ENCODE measurements at places on chromosomes 1 and 21.

DNA sequence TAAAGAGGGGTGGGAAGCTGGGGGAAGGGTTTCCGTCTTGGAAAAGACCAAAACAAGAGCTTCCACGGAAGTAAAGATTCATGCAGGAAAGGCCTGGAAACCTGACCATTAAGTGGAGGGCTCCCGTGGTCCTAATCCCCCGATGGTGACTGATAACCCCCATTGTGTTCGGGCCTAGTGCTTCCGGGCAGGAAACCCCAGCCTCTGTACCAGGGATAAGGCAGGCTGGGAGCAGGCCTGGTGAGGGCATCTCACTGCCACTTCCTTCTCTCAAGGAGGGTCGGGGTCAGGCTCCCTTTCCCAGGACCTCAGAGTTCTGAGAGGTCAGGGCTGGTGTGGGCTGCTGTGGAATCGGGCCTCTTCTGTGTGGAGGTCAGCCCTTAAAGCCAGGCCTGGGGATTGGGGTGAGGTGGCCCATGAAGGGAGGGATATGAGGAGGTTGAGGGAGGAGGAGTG, 136.9 kb downstream of the CDC7 start:
- DNase-seq: no peak

GRCh38 chr1:113185463-113186104, 112.6 kb downstream of the LRIG2 start:
- DNase-seq: no peak

DNA sequence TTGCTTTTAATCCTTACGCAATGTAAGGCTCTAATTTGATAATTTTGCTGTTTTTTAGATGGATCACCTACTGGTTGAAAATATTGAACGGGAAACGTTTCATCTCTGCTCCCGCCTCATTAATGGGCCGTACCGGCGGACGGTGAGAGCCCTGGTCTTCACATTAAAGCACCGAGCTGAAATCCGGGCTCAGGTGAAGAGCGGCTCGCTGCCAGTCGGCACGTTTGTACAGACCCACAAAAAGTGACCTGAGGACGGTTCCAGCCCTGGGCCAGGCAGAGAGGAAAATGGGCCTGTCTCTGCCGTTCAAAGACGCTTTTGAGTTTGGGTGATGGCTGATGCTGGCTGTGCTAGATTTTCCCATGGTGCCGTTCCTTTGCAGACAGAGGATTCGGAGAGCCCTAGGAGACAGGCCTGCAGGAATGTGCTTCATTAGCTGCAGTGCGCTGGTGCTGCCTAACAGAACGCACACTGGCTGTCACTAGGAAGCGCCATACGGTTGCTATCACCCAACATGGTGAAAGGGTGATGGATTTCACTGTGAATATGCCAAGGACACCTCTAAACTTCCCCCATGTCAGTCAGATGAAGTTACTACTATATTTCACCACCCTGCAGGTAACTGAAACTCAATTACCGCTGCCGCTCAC, 42.9 kb downstream of the TCEANC2 start:
- no peak for DNase-seq

GRCh38 chr1:116485976-116486375, 84.8 kb downstream of the CD58 start:
- DNase-seq: no peak

DNA sequence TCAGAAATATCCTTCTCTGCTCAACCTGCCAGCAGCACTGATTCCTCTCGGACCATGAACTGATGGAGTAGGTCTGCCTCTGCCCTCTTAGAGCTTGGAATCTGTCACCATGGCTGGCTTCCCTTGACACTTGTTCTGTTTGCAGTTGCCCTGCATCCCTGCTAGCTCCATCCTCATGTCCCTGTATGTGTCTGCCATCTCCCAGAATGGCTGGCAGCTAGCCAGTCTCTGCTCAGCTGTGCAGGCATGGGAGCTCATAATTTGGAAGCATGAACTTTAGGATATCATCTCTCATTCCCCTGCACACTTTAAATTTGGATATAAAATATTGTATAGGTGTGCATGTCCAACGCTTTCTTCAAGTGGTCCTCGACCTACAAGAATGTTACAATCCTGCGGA, 95.4 kb downstream of the C1orf94 start:
- no peak for DNase-seq

- no peak for DNase-seq
Measured at GRCh38 chr21:18030248-18030647, 211.1 kb upstream of the C21orf91 start.

DNA sequence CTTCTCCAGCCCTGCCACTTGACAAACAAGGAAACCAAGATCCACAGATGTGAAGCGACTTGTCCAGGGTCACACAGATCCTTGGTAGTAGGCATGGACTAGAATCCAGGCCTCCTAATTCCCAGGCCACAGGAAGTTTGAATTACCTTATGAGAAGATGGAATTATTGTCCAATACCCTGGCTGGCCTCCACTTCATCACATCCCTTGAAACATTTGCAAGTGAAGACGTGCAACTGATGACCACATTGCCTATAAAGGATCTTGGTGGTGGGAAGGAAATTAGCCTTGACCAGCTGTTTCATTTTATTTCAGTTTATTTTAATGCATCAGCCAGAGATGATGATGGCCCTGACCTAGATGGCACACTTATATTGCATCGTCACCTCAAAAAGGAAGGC, 165.8 kb upstream of the CAMK1G start:
- no peak for DNase-seq

DNA sequence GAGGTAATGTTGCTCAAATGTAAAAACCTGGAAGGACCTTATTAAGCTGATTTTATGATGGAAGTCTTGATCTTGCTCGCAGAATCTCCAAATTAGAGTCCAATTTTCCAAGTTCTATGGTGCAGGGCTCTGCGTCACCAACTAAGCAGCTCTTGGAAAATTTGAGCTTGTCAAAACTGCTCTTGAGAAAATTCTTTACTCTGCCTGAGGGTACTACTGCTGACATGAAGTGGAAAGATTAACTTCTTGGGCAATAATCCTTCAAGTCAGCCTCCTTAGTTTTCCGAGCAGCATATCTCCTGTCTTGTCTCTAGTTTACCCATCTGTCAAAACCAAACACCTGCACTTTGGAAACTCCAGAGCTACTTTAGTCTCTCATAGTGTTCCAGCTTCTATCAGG, 293.7 kb downstream of the KCTD3 start:
- DNase-seq: no peak

Data from activated CD8-positive, alpha-beta memory T cell treated with anti-CD3 and anti-CD28 coated beads for 4 hours (primary cell).